ENCODE measurements at places on chromosomes 5 and 9. TPM values are rescaled to one million over a fixed set of nuclear protein-coding genes. Genes with fewer than 3 reads are reported as not detected.

The IRX4 gene
- not detected for polyA plus RNA-seq

The MYMK gene
- polyA plus RNA-seq: not detected

The TMC1 gene
- polyA plus RNA-seq: not detected

The DMRT2 gene
- polyA plus RNA-seq: not detected

The CA9 gene
- polyA plus RNA-seq: 1.3 TPM

The IL7R gene
- polyA plus RNA-seq: 36.5 TPM

The CANX gene
- 925 TPM for polyA plus RNA-seq

The PPIC gene
- 56.0 TPM for polyA plus RNA-seq

The PAPPA gene
- 56.1 TPM for polyA plus RNA-seq

The PPP2R2B gene
- polyA plus RNA-seq: not detected
